ENCODE measurements at places on chromosomes 16 and 17.

DNA sequence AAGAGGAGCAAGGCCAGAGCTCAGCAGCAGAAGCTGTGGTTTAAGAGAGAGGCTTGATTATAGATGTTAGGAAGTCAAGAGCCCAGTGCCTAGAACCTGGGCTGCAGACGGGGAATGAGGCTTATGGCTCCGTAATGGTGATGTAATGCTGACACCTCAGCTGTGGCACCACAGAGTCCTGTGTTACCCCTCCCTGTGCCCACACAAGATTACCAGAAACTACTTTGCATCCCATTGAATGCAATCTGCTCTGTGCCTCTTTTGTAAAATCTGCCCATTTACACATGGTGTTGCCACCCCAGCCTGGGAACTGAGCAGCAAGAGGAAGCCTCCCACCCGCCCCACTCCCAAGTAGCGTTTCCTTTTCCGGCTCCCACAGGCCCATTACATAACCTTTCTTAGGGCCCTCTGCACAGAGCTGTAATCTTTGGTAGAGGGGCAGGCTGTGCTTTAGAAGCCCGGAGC, 57.0 kb downstream of the PITPNC1 start:
- DNase-seq, result no peak

DNA sequence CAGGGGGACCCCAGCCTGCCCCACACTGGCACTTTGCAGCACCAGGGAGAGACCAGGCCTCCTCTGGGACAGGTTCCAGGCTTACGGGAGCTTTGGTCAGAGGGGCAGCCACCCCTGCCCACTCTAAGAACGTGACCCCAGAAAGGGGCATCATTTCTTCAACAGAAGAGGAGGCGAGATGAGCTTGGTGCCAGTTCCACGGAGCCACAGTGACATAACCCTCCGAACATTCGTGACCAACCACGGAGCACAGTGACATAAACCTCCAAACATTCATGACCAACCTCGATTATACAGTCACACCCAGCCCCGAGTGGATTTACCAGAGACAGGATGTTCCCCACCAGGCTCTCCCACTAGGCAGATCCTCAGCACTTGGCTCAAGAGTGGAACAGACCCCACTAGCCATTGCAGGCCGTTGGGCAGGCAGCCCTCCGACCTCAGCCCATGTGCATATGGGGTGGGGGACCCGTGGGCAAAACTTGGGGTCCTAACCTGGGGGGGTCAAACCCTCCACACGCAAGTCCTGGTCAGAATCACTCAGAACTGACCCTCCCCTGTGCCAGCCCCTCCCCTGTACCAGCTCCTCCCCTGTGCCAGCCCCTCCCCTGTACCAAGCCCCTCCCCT, 112.9 kb downstream of the METRNL start:
- no peak for DNase-seq

GRCh38 chr17:75478508-75478907, 22.1 kb downstream of the TMEM94 start:
- DNase-seq, result no peak

- peak; percentile 74 for DNase-seq
These were observed 222.5 kb upstream of the GSE1 start for GRCh38 chr16:85390511-85391174.

DNA sequence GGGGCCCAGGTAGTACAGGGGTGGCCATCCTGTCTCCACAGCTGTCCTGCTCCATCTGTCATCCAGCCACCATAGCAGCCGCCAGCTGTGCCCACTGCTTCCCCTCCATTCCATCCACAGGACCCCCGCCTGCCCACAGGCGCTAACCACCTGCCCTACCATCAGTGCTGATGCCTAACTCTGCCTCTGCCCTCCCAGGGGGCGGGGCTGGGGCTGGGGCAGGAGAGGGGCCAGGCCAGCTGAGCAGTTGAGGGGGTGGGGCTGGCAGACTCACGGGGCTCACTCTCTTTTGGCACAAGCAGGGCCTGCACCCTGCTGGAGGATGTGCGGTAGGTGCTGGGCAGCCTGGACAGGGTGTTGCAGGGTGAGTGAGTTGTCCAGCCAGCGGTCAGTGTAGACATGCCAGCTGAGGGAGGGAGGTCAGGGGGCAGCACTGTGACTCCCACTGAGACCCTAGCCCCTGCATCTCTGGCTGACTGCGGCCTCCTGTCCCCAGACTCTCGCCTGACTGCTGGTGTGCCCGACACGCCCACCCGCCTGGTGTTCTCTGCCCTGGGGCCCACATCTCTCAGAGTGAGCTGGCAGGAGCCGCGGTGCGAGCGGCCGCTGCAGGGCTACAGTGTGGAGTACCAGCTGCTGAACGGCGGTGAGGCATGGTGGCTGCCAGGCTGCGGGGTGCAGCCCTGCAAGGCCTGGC, 9.6 kb downstream of the GALK1 start:
- no peak for DNase-seq

- DNase-seq, result no peak
These were observed 121.2 kb downstream of the HAPSTR1 start for GRCh38 chr16:9212621-9213020.

DNA sequence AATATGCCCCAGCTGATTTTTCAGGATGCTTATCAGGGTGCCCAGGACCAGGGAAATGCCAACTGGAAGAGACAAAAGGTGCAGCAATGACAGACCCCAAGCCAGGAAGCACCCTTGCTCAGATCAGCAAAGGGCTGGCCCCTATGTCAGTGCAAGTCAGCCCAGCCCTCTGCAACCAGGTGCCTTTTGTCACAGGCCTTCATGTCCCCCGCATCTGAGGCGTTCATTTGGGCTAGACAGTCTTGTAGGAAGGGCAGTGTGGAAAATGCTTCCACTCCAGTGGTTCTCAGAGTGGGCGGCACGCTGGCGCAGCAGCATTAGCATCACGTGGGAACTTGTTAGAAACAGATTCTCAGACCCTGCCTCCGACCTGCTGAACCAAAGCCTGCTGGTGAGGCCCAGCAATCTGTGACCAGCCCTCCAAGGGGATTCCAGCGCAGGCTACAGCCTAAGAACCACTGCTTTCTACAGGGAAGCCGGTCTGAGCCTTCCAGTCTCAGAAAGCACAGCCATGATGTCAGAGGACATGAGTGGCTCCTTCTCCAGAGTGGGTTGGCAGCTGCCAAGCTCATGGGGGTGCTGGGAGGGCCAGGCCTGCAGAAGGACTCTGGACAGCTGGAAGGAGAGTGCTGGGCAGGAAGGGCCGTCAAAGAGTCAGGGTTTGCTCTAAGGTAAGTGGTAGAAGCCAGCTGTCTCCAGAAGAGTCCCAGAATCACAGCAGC, 13.1 kb downstream of the SLC47A2 start:
- DNase-seq, result no peak

GRCh38 chr17:17677299-17678040, 3.8 kb upstream of the RAI1 start:
- DNase-seq, result no peak

- DNase-seq, result no peak
These were observed 85.5 kb upstream of the ZNF750 start for GRCh38 chr17:82925336-82925735.

- DNase-seq, result peak; percentile 83
These were observed 1.8 kb downstream of the RAI1 start for GRCh38 chr17:17682737-17683680.

DNA sequence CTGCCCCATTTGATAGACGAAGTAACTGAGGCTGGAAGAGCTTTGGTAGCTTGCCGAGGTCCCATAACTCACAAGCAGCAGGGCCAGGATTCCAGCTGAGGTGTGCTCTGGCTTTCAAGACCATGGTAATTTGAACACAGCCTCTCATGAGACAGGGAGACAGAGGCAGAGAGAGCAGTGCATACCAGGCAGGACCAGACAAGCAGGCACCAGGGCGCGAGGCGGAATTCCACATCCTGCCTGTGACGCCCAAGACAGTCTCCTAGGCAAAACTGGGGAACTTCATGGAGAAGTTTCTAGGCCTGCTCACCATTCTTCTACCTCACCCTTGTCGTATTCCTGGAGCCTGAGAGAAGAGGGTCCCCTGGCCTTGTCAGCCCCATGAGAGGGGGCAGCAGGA, 19.2 kb downstream of the SDK2 start:
- DNase-seq, result no peak

- DNase-seq, result no peak
These were observed 50.4 kb upstream of the ERN1 start for GRCh38 chr17:64180089-64181073.

DNA sequence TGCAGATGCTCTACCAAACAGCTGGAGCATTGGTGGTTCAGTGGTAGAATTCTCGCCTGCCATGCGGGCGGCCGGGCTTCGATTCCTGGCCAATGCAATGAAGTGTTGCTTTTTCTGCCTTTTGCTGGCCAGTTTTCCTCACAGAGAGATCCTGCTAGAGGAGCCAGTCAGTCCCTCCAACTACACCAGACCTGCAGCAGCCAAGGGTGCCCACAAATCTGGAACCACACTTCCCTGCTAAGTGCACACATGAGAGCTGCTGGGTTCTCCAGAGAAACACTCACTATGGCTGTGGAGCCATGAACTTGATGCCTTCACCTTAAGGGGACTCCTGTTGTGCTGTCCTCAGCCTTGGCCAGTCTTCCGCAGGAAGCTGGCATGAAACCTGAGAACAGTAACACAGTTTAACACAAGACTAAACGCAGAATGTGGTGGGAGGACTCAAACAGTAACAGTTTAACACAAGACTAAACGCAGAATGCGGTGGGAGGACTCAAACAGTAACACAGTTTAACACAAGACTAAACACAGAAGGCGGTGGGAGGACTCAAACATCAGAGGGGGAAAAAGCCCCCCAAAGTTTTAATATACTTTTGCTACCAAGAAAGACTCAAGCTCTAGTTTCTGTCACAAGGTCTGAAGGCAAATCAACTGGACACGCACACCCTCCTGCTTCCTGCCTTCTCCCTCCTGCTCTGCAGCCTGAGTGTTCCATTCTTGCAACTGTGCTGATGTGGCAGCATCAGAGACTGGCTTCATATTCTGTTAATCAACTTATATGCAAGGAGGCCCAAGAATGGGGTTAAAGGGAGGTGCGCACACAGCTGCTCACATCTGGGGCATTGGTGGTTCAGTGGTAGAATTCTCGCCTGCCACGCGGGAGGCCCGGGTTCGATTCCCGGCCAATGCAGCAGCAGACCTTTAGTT, 12.0 kb downstream of the VAC14 start:
- peak; percentile 32 for DNase-seq

- DNase-seq, result no peak
These were observed 3.0 kb downstream of the TRIM47 start for GRCh38 chr17:75875182-75875939.

- DNase-seq, result no peak
These were observed 6.1 kb downstream of the CEP112 start for GRCh38 chr17:66185862-66186261.

GRCh38 chr16:82715833-82716232, 89.1 kb downstream of the CDH13 start:
- DNase-seq, result no peak

GRCh38 chr17:28901866-28902818, 737 bp downstream of the DHRS13 start:
- no peak for DNase-seq

GRCh38 chr16:52748741-52749140, 201.8 kb upstream of the TOX3 start:
- DNase-seq, result no peak

DNA sequence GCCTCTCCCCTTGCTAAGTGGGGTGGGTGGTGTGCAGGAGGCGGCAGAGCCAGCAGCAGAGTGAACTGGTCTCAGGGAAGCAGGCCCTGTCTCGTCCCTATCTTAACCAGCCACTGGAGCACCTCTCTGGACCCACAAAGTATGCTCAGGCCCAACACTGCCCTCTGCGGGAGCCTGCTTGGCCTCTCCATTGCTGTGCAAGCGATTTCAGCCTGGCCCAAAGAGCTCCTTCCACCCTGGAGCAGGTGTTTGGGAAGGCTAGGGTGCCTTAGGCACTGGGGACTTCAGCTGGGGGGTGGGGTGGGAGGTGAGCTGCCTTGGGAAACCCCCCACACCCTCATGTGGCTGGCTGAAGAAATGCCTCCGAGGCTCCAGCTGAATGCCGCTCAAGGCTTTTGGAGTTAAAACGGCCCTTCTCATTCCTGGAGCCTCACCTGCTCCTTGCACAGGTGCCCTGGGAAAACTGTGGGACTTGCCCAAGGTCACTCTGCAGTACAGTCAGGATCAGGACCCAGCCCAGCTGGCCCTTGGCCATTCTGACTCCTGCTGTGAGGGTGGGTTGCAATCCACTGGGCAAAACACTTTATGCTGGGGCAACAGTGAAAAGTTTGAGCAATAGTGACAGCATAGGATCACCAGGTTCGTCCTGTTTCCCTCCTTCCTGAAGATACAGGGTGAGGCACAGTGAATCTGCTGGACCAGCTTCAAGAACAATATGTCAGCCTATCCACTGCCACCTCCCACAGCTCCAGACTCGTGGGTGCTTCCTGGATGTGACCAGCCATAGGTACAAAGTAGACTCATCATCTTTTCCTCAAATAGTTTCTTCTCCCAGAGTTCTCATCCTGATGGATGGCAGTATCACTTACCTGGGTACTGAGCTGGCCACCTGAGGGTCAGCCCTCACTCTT, 5.9 kb upstream of the UBE2O start:
- no peak for DNase-seq

- peak; percentile 13 for DNase-seq
These were observed 330.1 kb downstream of the CDH11 start for GRCh38 chr16:64791756-64792155.

DNA sequence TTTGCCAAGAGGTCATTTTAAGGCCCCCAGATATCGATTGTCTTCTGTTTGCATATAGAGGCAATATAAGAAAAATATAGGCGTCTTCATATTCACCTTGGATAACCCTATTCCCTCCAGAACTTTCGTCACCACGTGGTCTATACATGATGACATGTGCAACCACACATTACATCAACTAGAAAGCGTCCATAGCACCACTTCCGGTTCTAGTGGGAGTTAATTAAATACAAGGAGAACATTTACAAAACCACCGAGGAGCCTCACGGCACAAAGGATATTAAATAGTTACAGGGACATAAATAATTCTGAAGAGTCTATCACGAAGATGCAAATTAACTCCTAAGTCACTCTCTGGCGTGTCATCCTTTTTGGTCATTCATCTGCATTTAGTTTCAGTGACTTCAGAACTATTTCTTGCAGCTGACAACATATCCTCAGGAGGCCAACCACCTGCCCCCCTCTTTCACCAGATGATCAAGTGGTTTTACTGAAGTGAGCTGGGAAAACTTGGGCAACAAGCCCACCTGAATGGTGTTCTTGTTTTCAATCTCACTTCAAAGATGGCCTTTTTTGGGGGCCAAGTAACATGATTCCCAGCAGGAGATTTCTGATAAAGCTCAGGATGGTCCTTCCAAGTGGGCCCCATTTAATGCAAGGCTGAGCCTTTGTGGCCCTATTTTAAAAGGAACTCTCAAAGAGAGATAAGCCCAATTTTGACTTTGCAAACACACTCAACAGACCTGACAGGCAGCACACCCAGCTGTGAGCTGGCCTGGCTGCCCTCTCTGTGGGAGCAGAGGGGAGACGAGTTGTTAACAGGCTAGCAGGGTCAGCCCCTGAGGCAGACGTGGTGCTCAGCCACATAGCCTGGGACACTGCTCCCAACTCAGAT, 15.3 kb downstream of the CMTM3 start:
- DNase-seq, result peak; percentile 84

All from fibroblast of skin of left quadriceps (primary cell).